ENCODE measurements at places on chromosomes 3 and 15.

DNA sequence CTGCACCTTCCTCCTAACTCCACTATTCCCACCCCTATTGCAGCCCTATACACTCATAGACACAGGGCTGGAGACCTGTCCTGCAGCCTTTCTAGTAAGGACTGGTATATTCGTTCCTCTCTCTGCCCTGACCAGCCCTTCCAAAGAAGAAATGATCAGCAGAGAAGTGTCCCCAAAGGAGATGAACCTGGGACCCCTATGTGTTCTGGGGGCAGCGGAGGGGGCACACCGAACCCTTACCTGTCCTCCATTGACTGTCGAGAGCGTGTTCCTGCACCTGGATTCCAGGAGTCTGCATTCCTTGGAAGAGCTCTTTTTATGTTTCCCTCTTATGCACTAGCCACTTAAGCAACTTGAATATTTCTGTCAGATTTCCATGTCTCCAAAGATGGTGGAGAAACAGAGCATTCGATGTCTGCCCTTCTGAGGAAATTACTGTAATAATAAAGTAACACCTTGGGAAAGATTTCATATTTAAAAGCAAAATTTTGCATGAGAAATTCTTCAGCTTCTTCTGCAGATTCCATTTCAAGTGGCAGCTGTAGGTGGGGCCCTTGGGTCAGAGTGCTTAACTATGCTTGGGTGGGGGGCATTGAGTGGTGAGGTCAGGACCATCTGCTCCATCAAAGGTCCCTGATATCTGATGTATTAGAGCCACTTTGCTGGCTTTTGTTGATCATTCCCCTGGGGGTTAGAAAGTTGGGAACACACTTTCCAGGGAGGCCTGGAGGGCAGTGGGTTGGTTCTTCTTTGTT is 6.3 kb downstream of the EPHB1 start:
- DNase-seq, result no peak

- peak; percentile 4 for DNase-seq
Observed at GRCh38 chr3:160400702-160401150, 1.3 kb downstream of the SMC4 start.

DNA sequence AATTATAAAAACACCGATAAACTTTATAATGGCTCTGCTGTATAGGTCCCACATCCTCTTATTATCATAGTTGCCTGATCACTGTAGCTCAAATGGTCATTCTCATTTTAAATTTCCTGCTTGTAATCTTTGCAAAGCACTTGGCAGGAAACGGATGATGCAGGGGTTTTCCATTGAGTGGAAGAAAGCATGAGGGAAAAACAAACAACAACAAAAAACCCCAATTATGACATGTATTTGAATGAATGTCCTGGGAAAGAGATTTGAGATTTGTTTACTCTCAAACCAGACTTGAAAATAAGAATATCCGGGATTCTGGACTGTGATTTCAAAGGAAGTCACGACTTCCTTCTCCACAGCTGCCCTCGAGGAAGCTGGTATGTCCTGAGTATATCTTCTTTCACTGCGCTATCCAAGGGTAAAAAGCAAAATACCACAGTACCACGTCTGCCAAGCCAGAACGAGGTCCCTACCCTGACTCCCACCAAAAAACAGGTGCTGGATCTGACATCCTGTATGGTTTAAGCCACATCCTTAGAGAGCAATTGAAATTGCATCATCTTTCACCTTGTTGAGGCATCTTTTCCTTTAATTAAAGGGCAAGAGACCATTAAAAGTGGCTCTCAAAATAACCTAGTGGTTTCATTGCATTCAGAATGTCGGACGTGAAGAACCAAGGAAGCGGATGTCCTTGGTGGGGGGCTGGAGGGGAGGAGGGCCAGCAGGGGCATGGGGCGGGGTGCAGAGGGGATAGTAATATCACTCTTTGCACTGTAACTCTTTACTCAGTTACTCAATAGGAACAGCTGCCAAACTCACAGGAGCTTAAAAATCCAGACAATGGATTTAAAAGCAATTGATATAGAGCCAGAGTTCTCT is 13.5 kb upstream of the TIPIN start:
- DNase-seq, result no peak

- DNase-seq, result no peak
Observed at GRCh38 chr3:64220161-64220914, 4.9 kb downstream of the PRICKLE2 start.

DNA sequence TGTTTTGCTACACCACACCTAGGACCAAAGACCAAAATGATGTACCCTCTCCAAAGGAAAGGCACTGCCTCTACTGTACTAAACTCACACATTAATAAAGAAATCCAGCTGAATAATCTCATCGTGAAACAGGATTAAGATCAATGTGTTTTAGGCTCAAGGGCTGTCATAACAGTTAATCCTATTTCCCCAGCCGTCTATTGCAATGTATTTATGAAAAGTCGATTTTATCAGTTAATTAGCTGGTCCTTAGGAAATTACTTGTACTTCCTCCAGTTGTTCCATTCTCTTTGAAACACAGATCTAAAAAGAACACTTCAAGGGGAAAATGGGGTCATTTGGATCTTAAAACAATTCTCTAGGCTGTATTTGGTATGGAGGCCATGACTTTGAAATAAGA is 8.5 kb downstream of the ETV5 start:
- DNase-seq, result no peak

DNA sequence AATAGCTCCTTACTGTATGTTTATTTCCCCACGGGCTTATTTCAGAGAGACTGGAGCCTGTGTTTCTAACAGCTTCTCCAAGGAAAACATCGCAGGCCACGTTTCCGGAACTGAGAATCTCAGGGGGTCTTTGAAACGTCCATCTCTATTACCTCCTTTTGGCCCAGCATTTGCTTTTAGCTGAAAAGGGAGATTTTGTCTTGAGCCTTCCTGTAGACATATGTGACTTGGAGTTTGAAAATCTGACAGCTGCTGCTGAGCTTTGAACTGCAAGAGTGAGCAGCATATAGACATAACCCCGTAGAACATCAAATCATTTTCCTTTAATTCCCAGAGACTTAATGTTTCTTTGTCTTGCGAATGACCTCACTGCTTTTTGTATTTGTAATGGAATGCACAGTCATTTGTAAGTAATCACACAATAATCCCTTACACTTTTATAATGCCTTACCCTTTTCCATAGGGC is 54.6 kb downstream of the LPP start:
- DNase-seq, result no peak

- no peak for DNase-seq
Observed at GRCh38 chr3:94076055-94076454, 13.2 kb downstream of the NSUN3 start.

- DNase-seq, result no peak
Observed at GRCh38 chr3:182050932-182051331, 339.2 kb downstream of the SOX2 start.

Measured in activated T-cell treated with anti-CD3 and anti-CD28 coated beads for 24 hours (primary cell).